ENCODE measurements at places on chromosomes 3 and 15. TPM values are rescaled to one million over a fixed set of nuclear protein-coding genes. Genes with fewer than 3 reads are reported as not detected.

Gene TUBGCP5
- total RNA-seq: 3.6 TPM

Gene MYO5C
- 0.72 TPM for total RNA-seq

Gene GABRG3
- total RNA-seq: not detected

Gene MRAS
- total RNA-seq: 16.3 TPM

Gene LMAN1L
- total RNA-seq: not detected

Gene HDC
- total RNA-seq: not detected

Gene FMN1
- 1.4 TPM for total RNA-seq

Data from Caki2 (cell line).